ENCODE measurements at places on chromosomes 1 and 21.

- peak; percentile 69 for DNase-seq
Measured at GRCh38 chr1:27858072-27858948, 14.0 kb upstream of the THEMIS2 start.

DNA sequence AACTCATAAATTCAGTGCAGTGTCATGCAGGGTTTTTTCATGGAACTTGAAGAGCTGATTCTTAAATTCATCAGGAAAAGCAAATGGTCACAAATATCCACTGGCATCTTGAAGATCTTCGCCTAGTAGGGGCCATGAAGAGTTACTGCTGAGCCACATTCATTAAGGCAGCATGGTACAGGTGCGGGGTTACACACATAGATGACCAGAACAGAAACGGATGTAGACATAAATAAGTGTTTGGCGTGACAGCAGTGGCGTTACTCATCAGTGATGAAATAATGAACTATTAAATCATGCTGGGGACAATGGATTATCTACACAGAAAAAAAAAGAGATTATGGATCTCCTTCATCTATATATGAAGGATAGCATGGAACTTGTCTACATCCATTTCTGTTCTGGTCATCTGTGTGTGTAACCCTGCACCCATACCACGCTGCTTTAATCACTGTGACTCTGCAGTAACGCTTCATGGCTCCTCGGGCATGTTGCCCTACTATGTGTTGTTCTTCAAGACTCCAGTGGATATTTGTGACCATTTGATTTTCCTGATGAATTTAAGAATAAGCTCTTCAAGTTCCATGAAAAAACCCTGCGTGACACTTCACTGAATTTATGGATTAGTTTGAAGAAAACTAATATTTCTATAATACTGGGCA is 161.3 kb downstream of the GALNT2 start:
- DNase-seq, result no peak

DNA sequence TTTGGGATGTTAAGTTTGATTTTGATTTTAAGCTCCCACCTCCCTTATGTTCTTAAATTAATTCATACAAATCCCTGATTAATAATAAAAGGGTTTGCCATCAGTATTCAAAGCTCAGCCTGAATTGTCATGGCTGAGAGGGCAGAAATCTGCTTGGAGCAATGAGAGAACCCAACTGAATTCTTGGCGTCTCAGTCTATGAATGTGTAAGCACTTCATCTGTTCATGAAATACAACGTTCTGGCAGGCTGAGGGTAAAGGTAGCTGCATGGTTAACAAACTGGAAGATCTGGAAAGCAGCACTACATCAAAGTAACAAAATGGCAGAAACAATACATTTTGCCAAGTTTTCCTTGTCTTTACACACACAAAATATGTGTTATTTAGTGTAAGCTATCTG is 95.3 kb downstream of the ACBD6 start:
- no peak for DNase-seq

- no peak for DNase-seq
Measured at GRCh38 chr1:41810446-41810845, 108.3 kb downstream of the HIVEP3 start.

GRCh38 chr1:175514387-175514953 is 228.9 kb downstream of the TNR start:
- DNase-seq, result peak; percentile 4

DNA sequence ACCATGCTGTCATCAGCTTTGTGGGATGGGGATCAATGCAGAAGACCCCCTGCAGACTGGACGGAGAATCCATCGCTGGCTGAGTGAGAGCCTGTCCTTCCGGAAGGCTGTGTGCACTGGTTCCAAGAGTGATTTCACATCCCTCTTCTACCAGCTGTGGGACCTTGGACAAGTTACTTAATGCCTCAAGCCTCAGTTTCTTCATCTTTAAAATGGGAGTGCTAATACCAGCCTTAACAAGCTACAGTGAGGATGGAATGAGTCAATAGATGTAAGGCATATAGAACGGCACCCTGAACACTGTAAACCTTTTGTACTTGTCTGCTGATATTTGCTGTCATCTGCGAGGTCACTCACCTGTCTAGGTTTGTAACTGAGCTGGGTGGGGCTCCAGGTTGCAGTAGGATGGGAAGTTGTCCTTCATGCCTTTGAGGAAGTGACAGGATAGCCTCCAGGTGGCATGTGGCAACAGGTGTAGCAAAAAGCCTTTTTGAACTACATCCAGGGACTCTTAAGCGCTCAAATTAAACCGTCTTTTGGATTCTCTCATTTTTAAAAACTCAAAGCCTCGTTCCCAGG is 27.5 kb downstream of the TMEM51 start:
- no peak for DNase-seq

DNA sequence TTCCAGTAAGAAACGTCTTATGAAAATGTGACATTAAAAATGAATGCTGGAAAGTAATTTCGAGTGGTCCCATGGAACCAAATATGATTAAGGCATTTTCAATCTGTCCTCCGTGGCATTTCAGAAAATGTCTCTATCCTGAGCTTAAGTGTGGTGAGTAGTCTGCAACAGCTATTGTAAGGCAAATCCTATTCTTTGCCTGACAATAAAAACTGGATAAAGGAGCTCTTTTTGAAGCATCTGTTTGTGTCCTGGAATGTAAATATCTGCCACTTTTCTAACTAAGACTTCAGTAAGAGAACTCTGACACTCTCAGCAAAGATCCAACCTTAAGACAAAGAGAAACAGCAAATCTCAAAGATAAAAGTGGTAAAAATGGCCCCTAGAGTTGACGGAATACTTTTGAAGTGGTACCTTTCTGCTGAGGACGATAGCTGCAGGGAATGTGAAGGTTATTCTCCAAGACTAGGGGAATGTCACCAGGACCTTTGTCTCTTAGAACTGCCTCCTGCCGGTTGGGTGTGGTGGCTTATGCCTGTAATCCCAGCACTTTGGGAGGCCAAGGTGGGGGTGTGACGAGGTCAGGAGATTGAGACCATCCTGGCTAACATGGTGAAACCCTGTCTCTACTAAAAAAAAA is 486.7 kb upstream of the ZP4 start:
- DNase-seq, result no peak

GRCh38 chr1:12600880-12601633 is 17.0 kb downstream of the DHRS3 start:
- no peak for DNase-seq

GRCh38 chr1:212862111-212862690 is 4.1 kb downstream of the FLVCR1 start:
- no peak for DNase-seq

All from activated CD8-positive, alpha-beta memory T cell treated with anti-CD3 and anti-CD28 coated beads for 4 hours (primary cell).